Activated CD8-positive, alpha-beta memory T cell treated with anti-CD3 and anti-CD28 coated beads for 4 hours (primary cell): ENCODE measurements at places on chromosomes 12 and 14.

- DNase-seq, result no peak
Observed at GRCh38 chr14:58193542-58193941, 6.4 kb upstream of the ACTR10 start.

GRCh38 chr14:81561084-81561775 lies 27.6 kb upstream of the SEL1L start:
- DNase-seq, result no peak

GRCh38 chr12:55935738-55936151 lies 4.8 kb downstream of the DGKA start:
- DNase-seq, result no peak

DNA sequence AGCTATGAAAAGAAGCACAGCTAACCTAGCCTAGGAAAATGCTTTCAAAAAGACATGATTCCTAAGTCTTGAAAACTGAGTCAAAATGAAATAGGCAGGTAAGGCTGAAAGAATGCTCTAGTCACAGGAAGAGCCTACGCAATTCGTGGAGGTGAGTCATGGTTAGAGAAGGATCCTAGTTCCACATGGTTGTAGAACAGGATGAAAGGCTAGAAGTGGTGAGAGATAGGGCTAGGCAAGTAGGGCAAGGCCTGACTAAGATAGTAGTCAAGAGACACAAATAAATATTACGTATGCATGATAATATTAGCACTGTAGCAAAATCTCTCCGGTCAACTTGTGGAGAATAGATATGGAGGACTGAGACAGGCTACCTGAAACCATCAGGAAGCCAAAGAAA lies 47.2 kb downstream of the PLCZ1 start:
- no peak for DNase-seq

DNA sequence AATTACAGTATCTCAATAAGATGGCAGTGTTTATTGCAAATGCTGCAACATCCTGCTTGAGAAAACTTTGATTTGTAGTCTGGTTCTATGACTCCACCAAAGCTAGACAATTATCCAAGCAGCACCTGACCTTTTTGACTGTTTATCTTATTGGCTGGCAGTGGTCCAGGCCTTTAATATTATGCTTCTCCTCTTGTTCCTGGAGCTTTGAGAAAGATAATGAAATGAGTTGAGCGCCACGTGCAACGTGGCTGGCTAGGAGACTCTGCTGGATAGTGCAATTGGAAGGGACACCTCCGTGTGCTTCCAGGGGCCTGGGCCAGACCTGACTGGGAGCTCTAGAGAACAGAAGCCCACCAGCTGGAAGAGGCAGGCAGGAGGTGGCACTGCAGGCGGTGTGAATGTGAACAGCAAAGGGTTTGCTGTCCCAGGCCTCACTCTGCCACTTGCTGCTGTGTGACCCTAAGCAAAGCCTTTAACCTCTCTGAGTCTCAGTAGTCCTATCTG lies 349.3 kb downstream of the CACNA1C start:
- DNase-seq, result no peak

GRCh38 chr14:92978229-92979021 lies 55.5 kb downstream of the CHGA start:
- no peak for DNase-seq

- no peak for DNase-seq
Observed at GRCh38 chr14:78530078-78530477, 359.9 kb downstream of the NRXN3 start.

DNA sequence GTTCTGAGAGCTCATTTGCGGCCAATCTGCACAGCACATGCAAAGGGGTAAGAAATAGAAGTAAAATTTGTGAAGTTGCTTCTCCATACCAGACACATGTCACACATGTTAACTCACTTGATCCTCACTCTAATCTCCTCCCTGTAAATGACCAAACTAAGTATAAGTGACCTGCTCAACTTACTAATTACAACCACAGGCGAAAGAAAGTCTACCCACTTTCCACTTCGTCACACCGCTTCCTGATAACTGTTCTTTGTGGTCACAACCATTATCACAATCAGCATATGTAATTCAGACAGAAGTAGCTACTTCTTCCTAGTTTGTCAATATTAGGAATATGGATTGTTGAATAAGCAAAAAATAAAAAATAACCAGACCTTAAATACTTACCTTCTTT lies 293.7 kb upstream of the CLEC14A start:
- DNase-seq, result no peak

DNA sequence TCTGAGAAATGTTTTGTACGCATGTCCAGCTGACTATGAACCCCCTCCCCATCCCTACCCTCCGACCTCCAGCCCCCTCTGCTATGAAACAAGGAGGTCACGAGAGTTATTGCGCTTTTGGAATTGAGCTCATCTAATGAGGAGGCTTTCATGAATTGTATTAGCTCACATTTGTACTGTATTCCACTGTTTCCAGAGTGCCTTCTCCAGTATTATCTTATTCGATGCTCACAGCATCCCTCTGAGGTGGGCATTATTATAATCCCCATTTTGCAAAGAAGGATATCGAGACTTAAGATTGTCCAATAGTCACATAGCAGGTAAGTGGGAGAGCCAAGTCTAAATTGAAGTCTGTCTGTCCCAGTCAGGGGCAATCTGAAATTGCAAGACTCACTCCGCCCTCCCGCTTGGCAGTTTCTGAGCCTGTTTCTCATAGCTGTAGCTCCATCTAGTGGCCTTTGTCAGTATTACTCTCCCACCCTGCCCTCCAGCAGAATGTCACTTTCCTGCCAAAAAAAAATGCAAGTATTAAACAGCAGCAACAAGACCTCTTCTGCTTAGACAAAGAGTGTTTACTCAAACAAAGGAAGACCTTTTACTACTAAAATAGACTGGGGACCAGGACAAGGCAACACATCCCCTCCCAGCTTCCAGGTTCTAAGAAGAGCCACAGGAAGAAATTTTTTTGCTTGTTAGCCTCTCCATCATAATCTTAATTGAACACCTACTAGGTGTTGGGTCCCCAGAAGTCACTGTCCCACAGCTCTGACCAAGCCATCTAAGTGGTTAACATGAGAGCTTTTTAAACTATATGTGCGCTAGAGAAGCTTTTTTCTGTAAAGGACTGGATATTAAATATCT lies 48.6 kb upstream of the TMEM233 start:
- peak; percentile 4 for DNase-seq

- DNase-seq, result no peak
Observed at GRCh38 chr12:85644508-85644907, 191.7 kb downstream of the RASSF9 start.

- no peak for DNase-seq
Observed at GRCh38 chr14:30600922-30601918, 20.9 kb upstream of the SCFD1 start.

GRCh38 chr14:54664961-54665360 lies 98.0 kb downstream of the SAMD4A start:
- DNase-seq, result no peak

DNA sequence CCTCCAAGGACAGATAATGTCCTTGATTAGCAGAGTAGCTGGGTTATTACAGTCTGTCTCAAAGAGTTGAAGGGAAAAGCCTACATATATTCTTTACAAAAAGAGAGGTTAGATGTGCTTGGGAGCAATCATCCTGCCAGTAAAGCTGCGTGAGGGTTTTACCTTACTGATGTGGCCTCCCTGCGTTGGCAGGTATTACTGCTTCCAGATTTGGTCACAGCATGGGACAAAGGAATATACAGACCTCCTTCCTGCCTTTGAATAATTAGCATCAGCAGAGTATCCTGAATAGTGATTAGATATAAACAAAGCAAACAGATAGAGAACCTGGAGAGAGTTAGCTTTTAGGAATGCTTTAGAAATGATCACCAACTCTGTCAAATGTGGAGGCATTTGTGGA lies 69.6 kb downstream of the TMTC2 start:
- DNase-seq, result no peak

- DNase-seq, result no peak
Observed at GRCh38 chr14:92254786-92255185, 68.2 kb upstream of the SLC24A4 start.

DNA sequence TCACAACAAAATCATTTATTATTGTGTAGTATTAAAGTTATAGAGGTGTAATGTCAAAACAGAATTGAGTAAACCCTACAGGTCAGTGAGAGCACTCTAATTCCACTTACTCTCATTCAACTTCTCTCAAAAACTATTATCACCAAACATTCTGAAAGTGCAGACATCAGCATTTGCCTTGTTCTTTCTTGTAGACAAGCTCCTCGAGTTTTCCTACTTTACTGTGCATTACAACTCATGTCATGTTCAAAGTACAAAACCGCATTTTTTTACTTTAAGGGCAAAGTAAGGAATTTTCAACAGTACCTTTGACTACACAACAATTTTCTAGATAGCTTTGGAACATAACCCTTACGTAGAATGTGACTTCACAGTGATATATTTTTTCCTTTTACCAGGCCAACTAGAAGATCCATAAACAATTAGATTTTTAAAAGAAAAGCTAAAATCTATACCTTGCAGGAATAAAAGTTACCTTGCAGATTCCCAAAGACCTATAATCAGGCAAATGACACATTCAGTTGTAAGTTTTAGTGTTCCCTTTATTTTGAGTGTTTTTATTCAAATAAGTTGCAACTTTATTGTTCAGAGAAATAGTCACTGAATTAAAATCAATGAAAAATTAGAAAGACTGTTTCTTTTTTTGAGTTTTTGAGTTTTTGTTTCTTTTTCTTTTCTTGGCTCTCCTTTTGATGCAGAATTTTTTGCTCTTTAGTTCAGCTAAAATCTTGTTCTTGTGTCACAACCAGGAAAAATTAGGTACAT lies 12.7 kb upstream of the USP15 start:
- no peak for DNase-seq

DNA sequence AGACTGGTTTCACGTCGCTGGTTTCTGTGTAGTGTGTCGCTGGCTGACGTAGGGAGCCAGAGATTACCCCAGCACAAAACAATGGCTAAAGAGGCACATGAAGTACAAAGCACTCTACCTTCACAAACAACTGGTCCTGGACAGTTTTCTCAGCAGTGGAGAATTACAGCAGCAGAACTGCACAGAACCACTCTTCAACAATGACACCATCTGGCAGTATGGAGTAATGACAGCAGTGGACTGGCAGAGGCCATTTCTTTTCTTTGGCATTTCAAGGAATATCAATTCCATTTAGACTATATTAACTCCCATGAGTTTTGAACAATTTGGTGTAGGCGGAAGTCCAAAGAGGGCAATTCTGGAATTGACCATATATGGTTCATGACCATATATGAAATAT lies 1074.1 kb downstream of the AACS start:
- DNase-seq, result no peak

- DNase-seq, result no peak
Observed at GRCh38 chr12:43891856-43892574, 56.1 kb downstream of the TMEM117 start.

GRCh38 chr12:65651060-65651459 lies 173.2 kb upstream of the HMGA2 start:
- DNase-seq, result no peak

DNA sequence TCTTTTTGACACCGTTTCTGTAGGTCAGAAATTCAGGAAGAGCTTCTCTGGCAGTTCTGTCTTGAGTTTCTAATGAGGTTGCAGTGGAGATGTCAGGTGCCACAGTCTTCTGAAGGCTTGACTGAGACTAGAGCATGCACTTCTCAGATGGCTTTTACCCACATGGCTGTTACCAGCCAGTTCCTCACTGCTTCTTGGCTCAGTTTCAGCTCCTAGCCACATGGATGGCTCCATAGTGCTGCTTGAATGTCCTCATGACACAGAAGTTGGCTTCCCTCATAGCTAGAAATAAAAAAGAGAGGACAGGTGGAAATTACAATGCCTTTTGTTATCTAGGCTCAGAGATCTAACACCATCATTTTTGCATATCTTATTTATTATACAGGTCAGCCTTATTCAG lies 38.1 kb upstream of the SLC2A13 start:
- DNase-seq, result no peak

GRCh38 chr12:93165384-93165932 lies 212.3 kb upstream of the NUDT4 start:
- no peak for DNase-seq

DNA sequence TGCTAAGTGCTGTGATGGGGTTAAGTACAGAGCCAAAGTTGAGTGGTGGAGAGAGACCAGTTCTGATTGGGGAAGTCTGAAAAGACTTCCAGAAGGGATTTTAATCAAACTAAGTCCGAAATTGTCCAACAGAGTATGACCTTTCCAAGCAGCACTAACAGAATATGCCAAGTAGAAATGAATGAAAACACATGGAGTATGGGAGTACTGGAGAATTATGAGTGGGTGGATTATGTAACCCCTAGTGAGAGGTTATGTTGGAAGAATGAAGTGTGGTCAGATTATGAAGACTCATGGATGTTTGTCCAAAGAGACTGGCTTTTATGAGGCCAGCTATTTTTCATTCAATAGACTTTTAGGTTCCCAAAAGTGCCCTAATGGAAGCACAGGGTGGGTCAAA lies 94.0 kb upstream of the PLEKHA5 start:
- DNase-seq, result no peak

- no peak for DNase-seq
Observed at GRCh38 chr12:26496170-26496569, 300.8 kb downstream of the SSPN start.

GRCh38 chr12:57128519-57129247 lies 400 bp downstream of the LRP1 start:
- no peak for DNase-seq

GRCh38 chr14:20472536-20473169 lies 3.4 kb downstream of the PNP start:
- DNase-seq, result no peak

- DNase-seq, result no peak
Observed at GRCh38 chr12:83476695-83477690, 790.3 kb downstream of the TMTC2 start.

- no peak for DNase-seq
Observed at GRCh38 chr14:95339301-95339865, 19.7 kb upstream of the CLMN start.

DNA sequence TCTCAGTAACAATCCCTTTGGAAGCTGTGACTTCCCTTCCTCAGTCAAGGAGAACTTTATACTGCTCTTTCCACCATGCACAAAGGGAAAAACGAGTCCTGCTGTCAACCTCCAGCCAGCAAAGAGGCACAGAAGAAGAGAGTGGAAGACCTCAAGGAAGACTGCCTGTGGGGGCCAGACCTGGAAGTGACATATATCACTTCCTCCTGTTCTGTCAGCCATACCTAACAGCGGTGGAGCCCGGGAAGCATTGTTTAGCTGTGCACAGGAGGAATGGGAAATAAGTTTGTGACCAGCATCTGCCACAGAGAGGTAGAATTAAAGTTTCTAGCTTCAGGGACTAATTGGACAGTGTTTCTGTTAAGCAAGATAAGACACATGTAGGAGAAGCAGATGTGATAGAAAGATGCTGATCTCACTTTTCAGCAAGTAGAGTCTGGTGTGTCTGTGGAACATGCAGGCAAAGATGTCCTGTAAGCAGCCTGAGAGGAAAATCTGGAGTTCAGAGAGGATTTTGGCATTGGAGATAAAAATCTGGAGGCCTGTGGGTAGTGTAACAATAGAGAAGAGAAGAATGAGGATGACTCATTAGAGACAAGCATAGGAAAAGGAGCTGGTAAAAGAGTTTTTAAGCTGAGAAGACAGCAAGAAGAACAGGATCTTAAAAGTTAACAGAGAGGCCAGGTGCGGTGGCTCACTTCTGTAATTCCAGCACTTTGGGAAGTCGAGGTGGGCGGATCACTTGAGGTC lies 141.6 kb upstream of the CPSF6 start:
- DNase-seq, result no peak

- no peak for DNase-seq
Observed at GRCh38 chr12:105168006-105168405, 60.5 kb downstream of the WASHC4 start.

- DNase-seq, result no peak
Observed at GRCh38 chr12:119432949-119433348, 98.4 kb downstream of the CCDC60 start.

GRCh38 chr12:106078358-106079010 lies 60.3 kb downstream of the NUAK1 start:
- DNase-seq, result no peak
